Stimulated activated CD8-positive, alpha-beta memory T cell treated with anti-CD3 and anti-CD28 coated beads, Interleukin-2, amount 100 ng/mL, for 1 hour (primary cell): ENCODE measurements at places on chromosomes 1 and 21.

GRCh38 chr1:47894410-47895278, 102.5 kb downstream of the TRABD2B start:
- no peak for DNase-seq

DNA sequence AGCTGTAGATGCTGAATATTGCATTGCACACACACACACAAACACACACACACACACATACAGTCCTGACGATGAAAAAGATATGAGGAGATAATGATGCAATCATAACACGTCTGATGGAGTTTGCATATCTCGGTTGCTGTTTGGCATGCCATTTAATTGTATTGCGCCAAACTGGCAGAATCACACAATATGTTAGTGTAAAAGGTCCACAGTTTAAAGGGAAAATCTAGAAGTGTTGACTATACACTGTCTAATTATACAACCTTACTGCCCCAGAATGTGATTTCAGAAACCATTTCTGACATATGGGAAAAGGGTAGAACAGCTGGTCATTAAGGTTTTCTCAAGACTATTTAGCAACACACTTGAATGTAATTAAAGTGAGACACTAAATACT, 123.7 kb upstream of the PROX1 start:
- DNase-seq = no peak

GRCh38 chr1:23916209-23917131, 3.3 kb upstream of the CNR2 start:
- DNase-seq = peak; percentile 38

- DNase-seq = no peak
Measured at GRCh38 chr1:110612060-110612745, 6.0 kb upstream of the KCNA2 start.

GRCh38 chr1:183634429-183635065, 1.0 kb downstream of the ARPC5 start:
- no peak for DNase-seq

DNA sequence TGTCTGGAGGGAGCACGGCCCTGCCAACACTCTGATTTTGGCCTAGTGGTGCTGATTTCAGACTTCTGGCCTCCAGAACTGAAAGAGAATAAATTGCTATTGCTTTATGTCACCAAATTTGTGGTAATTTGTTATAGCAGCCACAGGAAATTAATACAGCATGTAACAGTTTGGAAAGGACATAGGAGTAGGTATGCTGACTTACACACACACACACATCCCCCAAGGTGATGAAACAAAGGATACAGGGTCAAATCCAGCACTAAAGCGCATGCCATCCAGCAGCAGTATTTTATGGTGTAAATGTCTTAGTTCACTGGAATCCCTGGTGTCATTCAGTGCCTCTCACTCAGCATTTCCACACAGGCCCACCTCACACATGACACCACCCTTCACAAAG, 72.2 kb upstream of the MAN1A2 start:
- no peak for DNase-seq

DNA sequence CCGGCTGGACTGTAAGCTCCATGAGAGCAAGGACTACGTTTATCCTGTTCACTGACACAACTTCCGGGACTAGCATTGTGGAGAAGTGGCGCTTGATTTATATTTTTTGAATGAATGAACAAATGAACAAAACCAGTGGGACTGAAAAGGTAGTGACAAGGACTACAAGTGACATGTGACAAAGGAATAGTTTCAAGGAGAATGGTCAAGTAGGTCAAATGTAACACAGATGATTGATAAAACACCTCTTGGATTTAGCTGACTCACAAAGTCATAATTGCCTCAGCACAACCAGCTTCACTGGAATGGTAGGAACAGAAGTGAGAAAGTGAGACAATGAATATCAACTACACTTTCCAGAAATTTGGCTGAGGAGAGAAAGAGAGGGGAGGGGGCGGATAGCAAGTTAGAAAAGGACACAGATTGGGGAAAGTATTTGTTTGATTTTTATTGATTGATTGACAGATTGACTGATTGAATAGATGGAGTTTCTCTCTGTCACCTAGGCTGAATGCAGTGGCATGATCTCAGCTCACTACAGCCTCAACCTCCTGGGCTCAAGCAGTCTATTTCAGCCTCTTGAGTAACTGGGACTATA, 14.2 kb downstream of the MTF1 start:
- no peak for DNase-seq

DNA sequence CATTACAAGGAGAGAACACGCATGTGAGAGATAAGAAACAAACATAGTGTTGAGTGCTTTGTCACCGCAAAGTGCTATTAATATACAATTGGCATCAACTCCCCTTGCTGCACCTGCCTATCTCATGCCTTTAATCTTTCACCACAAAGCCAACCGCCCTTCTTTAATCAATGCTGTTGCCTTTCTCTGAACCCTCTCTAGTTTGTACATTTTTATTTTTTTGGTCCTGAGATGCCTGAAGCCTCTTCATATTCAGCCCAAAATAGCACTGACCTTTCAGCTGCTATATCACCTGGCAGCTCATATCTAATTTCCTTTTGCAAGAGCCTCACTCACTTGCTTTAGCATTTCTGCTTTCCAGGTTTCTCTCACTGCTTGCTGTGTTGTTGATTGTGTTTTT, 504.7 kb downstream of the NUF2 start:
- no peak for DNase-seq

DNA sequence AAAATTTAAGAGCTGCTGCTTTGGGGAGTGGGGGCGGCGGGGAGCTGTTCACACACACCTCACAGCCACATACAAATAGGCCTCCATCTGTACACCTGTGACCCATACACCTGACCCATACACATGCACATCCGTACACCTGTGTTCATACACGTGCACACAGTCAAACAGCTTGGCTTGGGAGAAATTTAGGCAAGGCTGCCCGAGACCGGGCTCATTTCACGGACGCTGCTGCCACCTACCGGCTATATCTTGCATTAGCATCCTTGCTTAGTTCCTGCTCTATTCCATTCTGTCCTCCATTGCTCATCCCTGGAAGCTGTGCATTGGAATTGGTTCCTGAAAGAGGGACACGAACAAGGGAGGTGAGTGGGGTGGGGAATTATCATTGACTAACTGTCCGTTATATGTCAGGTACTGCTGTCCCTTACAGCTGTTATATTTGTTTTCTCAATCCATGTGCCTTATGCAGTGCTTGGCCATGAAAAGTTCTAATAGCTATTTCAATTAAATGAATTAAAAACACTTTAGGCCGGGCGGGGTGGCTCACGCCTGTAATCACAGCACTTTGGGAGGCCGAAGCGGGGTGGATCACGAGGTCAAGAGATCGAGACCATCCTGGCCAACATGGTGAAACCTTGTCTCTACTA, 37.1 kb upstream of the EPB41 start:
- DNase-seq = peak; percentile 56

DNA sequence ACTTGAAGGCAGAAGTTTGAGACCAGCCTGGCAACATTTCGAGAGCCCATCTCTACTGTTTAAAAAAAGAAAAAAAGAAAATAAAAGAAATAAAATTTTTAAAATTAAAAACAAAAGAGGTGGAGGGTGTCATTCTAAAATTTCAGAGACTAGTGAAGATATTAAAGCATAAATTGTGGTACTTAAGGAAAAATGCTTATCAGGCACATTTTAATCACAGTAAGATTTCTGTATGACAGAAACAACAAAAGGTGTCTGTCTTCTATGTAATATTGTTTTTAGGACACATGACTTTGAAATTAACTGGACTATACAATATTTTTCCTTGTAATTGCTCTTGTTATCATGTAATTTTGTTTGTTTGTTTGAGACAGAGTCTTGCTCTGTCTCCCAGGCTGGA, 4.6 kb downstream of the WASF2 start:
- no peak for DNase-seq

GRCh38 chr1:210728437-210729149, 399.9 kb downstream of the HHAT start:
- DNase-seq = no peak

GRCh38 chr1:167584581-167584980, 31.0 kb upstream of the CREG1 start:
- DNase-seq = no peak

DNA sequence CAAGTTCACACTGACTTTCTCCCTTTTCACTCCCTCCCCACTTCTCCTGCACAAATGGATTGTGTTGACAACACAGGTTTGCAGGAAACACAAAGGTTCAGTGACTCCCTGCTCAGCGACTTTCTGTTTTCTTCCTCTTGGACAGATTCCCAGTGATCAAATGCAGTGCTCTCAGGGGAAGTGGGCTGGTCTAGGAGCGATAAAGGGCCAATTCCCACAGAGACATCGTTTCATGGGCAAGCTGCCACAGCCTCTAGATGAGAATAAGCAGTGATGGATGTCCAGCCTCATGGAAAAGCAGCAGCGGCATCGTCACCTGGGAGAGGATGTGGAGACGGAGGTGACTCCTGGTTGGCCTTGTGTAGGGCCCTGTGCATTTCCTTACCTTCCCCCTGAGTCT, 30.6 kb downstream of the FYB2 start:
- no peak for DNase-seq

- DNase-seq = no peak
Measured at GRCh38 chr21:26840201-26840600, 5.0 kb downstream of the ADAMTS1 start.

DNA sequence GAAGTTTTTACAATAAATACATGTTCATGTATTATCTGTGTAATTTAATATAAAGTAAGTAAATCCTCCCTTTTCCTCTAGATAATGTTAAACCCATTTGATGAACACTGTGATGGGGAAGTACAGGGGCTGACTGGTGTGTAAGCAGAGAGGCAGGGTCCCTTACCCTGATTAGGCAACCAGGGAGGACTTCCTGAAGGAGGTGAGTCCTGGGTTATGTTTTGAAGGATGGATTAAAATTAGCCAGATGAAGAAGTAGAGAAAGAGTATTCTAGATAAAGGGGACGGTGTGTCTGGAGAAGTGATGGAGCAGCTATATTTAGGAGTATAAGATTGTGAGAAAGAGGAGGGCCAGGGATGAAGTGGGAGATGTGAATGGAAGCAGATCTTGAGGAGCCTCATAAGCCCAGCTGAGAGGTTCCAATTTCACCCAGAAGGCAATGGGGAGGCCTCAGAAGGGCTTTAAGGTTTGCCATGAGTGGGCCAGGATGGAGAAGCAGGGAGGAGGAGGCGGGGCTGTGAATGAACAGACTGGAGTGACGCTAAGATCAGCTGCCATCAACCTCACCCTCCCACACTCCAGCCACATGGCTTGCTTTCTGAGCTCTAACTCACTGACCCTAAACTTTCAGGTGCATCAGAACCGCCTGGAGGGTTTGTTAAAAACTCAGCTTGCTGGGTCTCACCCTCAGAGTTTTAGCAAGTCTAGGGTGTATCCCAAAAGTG, 30.9 kb upstream of the ID3 start:
- DNase-seq = no peak

DNA sequence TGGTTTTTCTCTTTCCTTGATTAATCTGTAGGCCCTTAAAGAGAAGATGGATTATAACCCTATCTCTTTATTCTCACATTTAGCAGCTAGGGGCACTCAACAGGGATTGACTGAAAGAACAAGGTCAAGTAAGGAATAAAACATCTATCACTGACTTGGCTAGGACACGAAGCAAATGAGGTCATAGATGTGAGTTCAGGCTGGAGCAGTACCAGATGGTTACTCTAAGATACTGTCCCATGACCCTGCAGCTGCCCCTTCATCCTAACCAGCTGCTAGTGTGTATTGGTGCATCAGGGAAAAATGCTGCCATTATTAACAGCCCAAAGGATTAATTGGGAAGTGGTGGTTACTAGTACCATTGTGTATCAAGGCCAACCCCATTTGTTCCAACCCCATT, 221.9 kb downstream of the CTH start:
- no peak for DNase-seq

- no peak for DNase-seq
Measured at GRCh38 chr1:156767879-156768604, 707 bp downstream of the PRCC start.

GRCh38 chr1:17488995-17489767, 49.7 kb upstream of the RCC2 start:
- no peak for DNase-seq

DNA sequence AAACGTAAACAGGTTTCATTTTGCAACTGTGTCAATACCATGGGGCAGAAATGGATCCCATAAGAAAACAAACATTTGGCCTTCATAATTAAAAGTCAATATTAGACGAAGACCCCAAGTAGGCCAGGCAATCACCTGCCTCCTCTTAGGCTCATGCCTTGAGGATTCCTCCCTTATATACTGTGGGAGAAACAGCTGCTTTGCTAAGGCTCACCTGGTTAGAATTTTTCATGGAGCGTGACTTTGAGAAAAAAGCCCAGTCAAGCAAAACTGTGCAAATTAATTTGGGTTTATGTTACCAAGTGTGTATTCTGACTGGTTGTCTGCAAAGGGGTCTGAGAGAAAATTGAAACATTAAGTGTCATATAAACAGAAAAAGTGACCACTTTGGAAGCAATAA, 605.3 kb upstream of the USP24 start:
- DNase-seq = no peak

DNA sequence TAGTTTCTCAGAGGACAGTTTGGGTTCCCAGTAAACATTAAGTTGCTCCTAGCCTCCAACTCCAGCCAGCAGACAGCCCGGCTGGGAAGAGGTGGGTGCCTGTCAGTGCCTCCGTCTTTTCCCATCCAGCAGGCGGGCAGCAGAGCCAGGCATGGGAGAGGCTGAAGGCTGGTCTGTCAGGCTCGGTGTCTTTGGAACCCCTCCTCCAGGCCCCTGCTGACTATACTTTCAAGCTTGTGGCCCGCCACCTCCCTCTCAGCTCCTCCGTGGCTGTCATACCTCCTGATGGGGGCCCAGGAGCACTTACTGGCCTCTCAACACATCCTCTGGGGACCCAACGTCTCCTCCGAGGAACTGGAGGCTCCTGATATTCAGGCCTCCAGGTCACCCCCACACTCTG, 140.9 kb downstream of the ACTL8 start:
- DNase-seq = no peak

DNA sequence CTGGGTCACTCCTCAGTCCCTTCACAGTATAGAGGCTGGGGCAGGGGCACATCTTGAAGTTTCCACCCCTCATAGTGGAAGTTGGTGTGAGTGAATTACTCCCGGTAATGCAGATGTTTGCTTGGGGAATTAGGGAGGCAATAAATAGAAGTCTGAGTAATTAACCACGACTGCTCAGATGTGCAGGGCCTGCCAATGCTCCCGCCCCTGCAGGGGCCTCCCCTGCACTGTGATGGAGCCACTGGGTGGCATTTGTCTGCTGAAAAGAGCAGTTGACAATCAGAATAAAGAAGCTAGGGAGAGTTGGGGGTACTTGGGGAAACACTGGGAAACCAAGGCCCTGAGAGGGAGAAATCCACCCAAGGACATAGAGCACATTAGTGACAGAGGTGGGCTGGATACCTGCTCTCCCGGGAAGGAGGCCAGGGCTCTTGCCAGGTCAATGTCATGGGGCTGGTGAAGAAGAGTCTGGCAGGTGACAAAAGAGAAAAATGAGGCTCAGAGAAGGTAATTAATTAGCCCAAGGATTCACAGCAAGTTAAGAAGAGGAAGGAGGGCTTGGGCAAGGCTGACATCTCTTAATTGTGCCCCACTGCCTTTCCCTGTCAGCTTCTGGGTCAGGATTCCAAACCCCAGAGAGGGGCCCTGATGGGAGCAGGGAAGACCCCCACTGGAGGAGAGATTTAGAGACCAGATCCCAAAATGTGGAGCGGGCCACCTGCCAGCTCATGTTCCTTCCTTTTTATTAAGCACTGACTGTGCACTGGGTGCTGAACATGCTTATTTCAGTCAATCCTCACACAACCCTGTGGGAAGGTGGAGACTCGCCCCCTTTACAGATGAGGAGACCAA, 436.2 kb downstream of the MATN1 start:
- no peak for DNase-seq
